Stimulated activated CD4-positive, alpha-beta T cell treated with anti-CD3 and anti-CD28 coated beads, Interleukin-4, amount 100 ng/mL, for 1 hour (primary cell): ENCODE measurements at places on chromosomes 3 and 15.

- DNase-seq = no peak
These were observed 679.8 kb upstream of the NECTIN3 start for GRCh38 chr3:110391640-110392395.

- no peak for DNase-seq
These were observed 4.6 kb downstream of the SPSB4 start for GRCh38 chr3:141055536-141056445.

GRCh38 chr3:160008961-160009360 lies 20.3 kb downstream of the IL12A start:
- no peak for DNase-seq

DNA sequence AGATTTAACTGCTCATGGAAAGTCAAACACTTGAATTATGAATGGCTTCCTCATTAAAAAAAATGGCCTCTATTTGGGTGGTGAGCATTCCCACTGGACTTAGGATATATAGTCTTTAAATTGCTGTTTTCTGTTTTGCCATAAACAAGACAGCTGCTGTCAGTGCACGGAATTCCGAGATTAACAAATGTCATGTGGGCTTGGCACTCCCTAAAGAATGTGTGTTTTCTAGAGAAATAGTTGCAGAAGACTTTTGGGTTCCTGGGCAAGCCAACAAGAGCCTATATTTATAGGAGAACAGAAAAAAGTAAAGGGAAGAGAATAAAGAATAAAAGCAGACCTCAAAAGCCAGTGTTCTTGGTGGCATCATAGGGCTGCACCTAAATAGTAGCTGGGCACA lies 13.6 kb upstream of the TFG start:
- DNase-seq = no peak

GRCh38 chr15:67608638-67608959 lies 66.1 kb downstream of the MAP2K5 start:
- no peak for DNase-seq

- DNase-seq = no peak
These were observed 31.0 kb upstream of the KLHL25 start for GRCh38 chr15:85825719-85826118.

- DNase-seq = no peak
These were observed 48.9 kb downstream of the CYP11A1 start for GRCh38 chr15:74318376-74319137.

DNA sequence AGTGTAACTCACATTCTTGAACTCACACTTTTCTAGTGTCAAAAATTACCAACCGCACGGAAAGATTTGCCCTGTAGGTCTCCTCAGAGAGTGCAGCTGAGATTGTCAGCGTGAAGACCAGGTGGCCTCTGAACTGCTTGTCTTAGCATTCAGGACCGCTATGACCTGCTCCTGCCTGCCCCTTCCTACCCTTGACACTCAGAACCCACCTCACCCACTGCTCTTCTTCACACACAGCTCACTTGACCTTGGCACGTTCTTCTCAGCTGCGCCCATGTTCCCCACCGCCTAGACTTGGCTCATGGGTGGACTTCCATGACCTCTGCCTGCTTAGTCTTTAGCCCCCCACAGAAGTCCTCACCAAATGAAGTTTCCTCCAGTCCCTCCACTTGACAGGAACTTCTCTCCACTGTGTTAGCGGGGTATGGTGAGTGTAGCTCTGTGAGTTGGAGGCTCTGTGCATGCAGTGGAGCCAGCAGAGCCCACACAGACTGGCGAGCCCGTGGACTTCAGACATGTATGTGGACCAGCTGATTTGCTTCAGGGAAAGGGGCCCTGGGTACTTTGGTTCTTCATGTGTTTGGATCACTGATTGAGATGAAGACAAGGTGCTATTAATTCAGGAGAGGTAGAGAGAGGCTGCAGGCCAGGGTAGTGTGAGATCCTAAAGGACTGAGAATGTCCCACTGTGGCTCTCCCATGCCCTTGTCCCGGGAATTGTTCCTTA lies 221.3 kb downstream of the OPA1 start:
- no peak for DNase-seq

- DNase-seq = no peak
These were observed 40.5 kb downstream of the FEZF2 start for GRCh38 chr3:62332835-62333244.

DNA sequence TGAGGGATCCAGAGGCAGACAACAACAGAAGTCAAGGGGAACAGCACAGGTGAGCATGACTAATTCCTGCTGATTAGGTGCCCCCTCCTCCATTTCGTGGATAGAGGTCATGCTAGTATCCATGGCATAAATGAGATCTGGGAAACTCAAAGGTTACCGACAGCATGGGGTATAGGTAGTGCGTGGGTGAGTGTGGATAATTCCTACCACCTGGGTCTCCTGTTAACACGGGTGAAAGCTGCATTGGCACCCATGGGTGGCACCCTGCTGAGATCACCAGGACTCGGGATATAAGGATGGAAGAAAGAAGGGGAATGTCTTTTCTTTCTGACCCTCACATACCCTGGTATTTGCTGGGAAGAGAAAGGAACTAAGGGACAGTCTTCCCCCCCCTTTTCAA lies 14.4 kb upstream of the CHST2 start:
- DNase-seq = no peak

DNA sequence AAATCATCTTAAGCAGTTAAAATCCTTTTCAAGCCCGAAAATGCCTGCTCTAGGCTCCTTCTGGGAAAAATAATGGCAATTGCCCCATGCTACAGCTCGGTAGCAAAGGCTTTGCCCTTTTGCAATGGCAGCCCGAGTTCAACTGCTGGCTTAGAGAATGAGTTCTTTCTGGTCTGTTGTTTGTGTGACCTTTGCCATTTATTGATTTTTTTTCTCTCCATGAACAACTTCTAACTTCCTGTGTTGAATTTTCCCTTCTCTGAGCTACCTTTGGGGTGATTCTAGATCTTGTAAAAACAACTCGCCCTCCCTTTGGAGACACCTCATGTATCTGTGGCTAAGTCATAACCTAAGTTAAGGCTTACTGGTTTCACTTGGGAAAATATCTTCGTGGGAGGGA lies 139.3 kb downstream of the PLCH1 start:
- no peak for DNase-seq

- DNase-seq = no peak
These were observed 27.9 kb downstream of the FILIP1L start for GRCh38 chr3:100086401-100086800.

- no peak for DNase-seq
These were observed 58.1 kb downstream of the TM4SF4 start for GRCh38 chr3:149532489-149533180.

DNA sequence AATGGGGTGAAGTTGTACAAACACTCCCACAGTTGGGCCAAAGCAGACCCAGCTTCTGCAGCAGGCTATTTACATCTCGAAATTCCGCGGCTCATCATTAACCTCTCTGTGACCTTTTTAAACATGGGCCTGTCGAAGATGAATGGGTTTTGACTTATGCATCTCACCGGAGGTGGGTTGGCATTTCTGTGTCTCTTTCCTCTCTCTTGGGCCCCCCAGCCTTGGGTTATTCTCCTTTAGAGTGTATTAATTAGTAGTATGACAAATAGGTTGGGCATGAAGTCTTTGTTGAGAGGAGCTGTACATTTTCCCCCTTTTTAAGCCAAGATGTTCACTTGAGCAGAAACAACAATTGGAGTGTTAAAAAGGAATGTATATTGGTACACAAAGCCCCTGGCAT lies 9.8 kb downstream of the SMAD6 start:
- DNase-seq = no peak

- DNase-seq = no peak
These were observed 1108.3 kb downstream of the ROBO1 start for GRCh38 chr3:78659386-78659987.

DNA sequence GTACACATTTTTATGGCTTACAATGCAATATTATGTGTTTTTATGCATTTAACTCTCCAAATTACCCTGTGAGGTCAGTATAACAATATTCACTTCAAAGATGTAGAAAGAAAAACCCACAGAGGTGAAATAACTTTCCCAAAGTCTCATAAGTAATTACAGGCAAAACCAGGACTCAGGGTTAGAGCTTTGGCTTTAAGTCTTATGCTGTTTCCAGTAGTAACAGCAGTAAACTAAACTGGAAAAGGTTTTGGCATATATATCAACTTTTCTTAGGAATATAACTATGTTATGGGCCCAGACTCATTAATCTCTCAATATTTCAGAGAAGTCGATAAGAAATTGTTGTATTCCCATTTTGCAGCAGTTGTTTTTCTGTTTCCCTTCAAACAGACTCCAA lies 206.3 kb upstream of the KCNMB2 start:
- DNase-seq = no peak

DNA sequence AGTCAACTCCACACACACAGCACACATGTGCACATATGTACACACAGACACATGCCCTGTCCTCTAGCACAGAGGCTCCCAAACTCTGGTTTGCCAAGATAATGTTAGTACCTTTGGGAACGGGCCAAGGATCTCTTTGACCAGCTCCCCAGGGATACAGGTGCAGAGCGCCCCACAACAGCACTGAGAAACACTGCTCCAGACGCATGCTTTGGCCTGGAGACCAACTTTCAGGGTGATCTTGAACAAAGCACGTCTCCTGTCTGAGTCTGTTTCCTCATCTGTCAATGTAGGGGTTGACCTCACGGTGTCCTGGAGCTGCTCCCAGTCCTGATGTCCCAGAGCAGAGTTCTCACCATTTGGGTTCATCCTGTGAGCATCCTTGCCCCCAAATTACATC lies 15.9 kb upstream of the SKOR1 start:
- DNase-seq = no peak

GRCh38 chr3:21237638-21238037 lies 513.4 kb downstream of the ZNF385D start:
- no peak for DNase-seq

DNA sequence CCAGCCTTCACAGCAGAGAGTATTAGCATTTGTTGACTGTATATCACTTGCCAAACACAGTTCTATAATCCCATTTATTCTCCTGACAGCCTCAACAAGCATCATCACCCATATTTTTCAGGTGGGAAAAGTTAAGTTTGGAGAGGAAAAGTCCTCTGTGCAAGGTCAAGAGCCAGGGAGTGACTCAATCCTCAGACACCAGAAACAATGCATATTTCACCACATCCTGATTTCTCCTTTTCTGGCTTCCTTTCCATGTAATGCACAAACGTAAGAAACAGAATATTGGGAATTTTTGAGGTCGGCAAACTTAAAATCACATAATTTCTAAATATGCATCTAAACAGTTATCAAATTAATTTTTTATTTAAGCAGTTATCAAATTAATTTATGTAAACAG lies 116.0 kb upstream of the GADL1 start:
- no peak for DNase-seq

- DNase-seq = no peak
These were observed 341.4 kb downstream of the NAALADL2 start for GRCh38 chr3:175200391-175201095.

DNA sequence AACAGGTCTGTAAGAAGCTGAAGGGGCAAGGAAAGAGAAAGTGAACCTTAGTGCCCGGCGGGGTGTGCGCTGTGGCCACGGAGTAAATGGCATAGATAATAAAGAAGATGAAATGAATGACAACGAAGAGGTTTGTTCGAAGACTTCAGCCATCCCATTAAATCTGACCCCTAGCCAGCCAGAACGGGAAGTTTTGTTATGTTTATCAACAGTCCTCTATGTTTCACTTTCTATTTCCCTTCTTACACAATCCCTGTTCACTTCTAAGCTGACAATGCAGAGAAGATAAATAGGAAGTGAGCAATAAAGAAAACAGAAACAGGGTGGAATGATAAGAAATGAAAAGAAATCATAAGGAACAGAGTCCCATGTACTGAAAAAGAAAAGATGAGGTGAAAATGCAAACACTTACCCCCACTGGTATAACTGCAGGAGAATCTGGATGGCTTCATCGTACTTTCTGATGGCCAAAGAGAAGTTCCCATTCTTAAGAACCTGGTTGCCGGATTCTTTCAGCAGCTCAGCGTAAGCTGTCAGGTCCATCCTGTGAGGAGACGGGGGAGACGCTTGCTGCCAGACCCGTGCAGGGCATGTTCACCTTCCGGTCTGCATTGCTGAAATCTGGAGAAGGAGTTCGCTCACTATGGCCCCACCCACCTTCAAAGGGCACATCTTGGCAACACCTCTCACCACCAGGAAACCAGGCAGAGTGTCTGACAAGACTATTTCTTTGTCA lies 36.8 kb downstream of the TRANK1 start:
- peak; percentile 38 for DNase-seq

DNA sequence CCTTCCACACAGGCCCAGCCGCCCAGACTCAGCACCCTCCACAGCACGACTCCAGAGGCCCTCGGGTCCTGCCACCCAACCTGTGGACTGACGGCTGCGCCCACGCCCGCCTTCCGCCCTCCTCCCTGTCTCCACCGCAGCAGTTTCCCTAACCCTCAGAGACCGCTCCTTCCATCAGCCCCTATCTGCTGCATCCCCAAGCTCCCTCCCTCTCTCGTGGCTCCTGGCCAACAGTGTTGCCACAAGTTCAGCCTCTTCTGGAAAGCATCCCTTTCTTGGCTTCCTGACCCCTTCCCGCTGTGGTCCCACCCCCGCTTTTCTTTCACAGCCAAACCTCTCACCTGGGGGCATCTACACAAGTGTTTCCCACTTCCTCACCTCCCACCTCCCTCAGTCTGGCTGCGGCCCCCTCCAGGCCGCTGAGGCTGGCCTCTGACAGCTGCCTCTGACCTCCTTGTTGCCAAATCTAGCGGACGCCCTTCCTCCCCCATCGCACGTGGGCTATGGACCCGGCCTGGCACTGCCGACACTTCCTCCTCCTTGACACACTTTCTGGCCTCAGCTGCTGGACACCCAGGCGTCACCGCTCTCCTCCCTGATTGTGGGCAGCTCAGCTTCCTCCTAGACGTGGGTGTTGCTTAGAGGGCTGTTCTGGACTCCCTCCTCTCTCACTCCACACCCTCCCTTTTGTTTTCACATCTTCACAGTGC lies 168.8 kb upstream of the TLE3 start:
- DNase-seq = no peak

- no peak for DNase-seq
These were observed 2.3 kb downstream of the OXSR1 start for GRCh38 chr3:38167591-38167990.

DNA sequence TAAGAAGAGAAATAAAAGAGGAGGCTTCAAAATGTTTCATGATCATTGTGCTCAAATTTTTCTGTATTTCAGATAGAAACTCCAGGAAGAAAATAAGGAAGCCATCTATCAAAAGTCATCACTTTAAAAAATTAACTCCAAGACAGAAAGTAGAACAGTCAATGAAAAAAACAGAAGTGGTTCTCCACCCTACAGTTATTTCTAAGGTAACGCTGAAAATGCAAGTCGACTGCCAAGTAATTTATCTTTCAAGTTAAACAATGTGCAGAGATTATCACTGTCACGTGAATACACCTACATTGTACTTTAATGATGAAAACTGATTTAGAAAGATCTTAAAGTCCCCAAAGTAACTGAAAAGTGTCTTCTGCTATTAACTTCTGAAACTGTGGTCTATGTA lies 78.5 kb upstream of the SNRPA1 start:
- DNase-seq = no peak

- no peak for DNase-seq
These were observed 136.4 kb downstream of the DNAJB8 start for GRCh38 chr3:128330214-128330842.

GRCh38 chr3:165768680-165769079 lies 68.5 kb downstream of the BCHE start:
- no peak for DNase-seq

- no peak for DNase-seq
These were observed 369.5 kb downstream of the FEZF2 start for GRCh38 chr3:62003835-62004234.
